ENCODE measurements at places on chromosomes 16 and 17.

DNA sequence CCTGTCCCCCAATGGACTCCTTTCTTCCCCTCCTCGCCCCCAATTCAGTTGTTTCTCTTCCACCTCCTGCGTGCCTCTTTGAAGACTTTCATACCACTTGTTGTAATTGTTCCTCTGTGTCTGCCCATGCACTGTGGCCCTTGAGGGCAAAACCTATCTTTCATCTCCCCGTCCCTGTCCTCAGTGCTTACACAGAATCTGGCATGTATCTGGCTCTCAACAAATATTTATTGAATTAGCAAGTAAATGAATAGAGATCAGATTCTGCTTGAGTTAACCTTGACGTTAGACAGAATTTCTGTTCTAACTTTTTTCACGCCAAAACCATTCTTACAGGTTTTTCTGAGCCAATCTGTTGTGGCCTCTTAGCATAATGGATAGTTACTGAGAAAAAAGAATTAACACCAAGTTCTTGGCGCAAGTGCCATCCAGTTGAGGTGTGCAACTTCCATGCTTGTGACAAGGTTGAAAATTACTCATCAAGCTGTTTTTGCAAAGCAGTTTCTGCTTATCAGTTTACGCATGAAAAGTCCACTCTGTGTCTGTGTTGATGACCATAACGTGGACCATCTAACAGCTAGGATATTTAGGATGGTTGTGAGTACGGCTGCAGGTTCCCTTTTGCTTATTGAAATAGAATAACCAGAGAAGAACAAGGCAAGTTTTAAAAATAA is 215.1 kb downstream of the PRKCA start:
- no peak for DNase-seq

DNA sequence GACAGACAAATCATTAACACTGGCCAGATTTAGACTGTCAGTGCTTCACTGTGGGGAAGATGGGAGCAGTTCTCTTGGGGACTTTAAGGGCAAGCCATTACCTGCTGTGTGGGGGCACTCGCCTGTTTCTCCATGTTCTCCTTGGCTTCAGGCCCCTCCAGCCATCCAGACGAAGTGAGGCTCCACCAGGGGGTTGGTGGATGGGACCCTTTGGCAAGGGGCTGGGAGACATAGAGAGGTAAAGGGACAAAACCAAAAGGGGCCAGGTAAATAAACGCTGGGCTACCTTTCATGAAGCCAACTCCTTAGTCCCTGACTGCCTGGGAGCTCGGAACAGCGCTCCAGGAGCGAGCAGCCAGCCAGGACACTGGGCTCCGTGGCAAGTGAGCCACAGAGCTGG is 14.0 kb downstream of the TBX4 start:
- no peak for DNase-seq

DNA sequence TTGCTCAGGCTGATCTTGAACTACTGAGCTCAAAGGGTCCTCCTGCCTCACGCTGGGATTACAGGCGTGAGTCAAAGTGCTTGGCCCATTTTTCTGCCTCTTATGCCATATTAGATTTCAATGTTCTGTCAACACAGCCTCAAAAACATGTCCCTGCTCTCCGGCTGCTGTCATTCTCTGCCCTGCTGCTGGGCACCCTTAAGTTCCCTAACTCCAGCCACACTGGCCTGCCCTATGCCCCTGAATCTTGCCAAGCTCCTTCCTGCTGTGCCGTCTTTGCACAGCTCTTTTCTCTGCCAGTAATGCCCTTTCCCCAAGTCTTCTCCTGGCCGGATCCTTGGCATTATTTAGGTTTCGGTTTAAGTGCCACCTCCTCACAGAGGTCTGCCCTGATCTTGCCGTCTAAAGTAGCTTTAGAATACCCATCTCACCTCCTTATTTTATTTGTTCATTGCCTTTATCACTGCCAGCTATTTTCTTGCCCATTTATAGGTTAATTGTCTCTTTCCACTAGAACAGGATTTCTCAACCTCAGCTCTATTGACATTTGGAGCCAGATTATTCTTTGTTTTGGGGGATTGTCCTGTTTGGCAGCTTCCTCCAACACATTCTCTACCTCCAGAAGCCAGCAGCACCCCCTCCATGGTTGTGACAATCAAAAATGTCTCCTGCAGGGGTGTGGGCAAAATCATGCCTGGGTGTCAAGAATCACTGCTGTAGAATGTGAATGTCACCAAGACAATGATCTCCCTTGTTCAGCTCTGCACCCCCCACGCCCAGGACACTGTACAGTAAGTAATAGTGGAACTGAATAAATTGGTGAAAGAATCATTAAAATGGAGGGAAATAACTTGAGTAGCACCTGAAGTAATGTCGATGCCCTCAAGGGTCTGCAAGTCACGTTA is 168.2 kb downstream of the CYLD start:
- no peak for DNase-seq

GRCh38 chr17:78442648-78443218 is 64.3 kb downstream of the PGS1 start:
- DNase-seq, result no peak

- no peak for DNase-seq
Measured at GRCh38 chr17:16953841-16954240, 18.1 kb downstream of the TNFRSF13B start.

- no peak for DNase-seq
Measured at GRCh38 chr17:68061512-68062313, 26.2 kb downstream of the KPNA2 start.

GRCh38 chr17:51527225-51527982 is 267.1 kb downstream of the UTP18 start:
- DNase-seq, result no peak

GRCh38 chr16:66207139-66207882 is 159.2 kb upstream of the CDH5 start:
- no peak for DNase-seq

- DNase-seq, result no peak
Measured at GRCh38 chr16:21590287-21590686, 9.1 kb upstream of the METTL9 start.

- DNase-seq, result no peak
Measured at GRCh38 chr17:33205552-33205951, 87.5 kb downstream of the ASIC2 start.

GRCh38 chr16:66660422-66661209 is 35.9 kb downstream of the CMTM4 start:
- no peak for DNase-seq

DNA sequence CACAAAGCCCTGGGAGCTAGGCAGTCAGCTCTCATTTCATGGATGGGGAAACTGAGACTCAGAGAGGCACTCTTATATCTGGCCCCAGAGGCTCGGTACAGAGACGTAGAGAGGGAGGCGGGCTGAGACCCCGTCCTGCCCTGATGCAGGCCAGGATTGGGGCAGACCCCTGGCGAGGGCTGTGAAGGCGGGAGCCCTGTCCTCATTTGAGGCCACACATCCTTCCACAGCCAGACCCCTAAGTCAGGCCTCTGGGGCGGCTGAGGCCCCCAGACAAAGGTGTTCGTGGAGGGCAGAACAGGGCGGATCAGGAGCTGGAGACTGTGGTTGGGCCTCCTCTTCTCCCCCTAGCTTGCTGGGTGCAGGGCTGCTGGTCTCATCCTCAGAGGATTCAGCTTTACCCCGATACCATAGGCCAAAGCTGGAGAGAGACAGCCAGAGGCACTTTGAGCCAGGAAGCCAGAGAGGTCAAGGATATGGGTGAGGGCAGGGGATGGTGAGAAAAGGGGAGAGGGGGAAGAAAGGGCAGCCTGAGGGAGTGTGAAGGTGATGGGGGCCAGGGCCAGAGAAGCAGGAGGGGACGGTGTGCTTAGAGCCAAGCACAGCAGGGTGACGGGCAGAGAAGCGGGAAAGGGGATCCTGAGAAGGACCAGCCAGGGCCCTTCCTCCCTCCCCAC is 805 bp upstream of the SCARF1 start:
- no peak for DNase-seq

Measured in stimulated activated CD8-positive, alpha-beta memory T cell treated with anti-CD3 and anti-CD28 coated beads, Interleukin-4, amount 100 ng/mL, for 4 hours (primary cell).